Activated T-cell treated with anti-CD3 and anti-CD28 coated beads, Interleukin-2, amount 50 U/mL, for 4 hours (primary cell): ENCODE measurements at places on chromosomes 7 and 10. TPM values are rescaled to one million over a fixed set of nuclear protein-coding genes. Genes with fewer than 3 reads are reported as not detected.

PDSS1 gene
- 37.4 TPM for total RNA-seq

EIF5AL1 gene
- total RNA-seq: 0.49 TPM

PDZD7 gene
- not detected for total RNA-seq

MMD2 gene
- not detected for total RNA-seq

VENTX gene
- not detected for total RNA-seq

MPP7 gene
- 3.2 TPM for total RNA-seq

MEST gene
- total RNA-seq: 5.2 TPM

PAPOLB gene
- not detected for total RNA-seq

DIP2C gene
- 0.26 TPM for total RNA-seq

RPEL1 gene
- total RNA-seq: not detected

RNF133 gene
- total RNA-seq: not detected
